ENCODE measurements at places on chromosomes 3 and 15.

- no peak for DNase-seq
These were observed 35.3 kb downstream of the CAPN7 start for GRCh38 chr3:15241341-15241740.

- no peak for DNase-seq
These were observed 199.6 kb downstream of the EFHB start for GRCh38 chr3:19734453-19734852.

- no peak for DNase-seq
These were observed 32.6 kb upstream of the NANOGP8 start for GRCh38 chr15:35117543-35118265.

DNA sequence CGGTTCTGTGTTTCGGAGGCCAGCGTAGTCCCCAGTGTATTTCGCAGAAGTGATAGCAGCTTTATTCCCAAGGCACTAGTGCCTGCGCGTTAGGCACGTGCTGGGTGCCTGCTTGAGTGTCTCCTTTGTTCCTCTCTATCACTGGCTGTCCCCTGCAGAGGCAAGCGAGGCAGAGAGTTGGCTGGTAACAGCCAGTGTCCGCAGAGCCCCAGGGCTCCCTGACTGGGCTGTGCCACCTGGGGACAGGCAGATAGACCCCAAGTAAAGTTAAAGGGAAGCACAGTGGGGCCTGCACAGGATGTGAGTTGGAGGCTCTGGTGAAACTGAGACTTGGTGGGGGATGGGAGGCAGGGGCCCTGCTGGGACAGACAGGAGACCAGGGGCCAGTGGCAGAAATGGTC is 50.7 kb downstream of the APBA2 start:
- DNase-seq = no peak

DNA sequence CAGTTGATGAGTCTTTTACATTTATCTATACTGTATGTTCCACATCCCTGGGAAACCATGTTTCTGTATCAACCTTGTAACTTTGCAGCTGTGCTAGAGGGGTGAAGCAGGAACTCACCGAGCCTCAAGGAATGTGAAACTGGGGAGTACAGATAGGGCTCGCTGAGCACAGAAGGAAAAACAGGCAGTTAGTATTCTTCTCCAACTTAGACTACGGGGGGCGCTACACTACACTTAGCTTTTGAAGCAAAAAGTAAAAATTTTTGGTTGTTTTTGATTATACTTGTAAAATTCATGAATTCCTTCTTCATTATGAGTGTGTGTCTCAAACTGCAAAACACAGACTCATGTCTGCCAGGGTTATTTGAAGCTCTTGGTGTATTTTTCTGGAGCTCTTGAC is 132.7 kb upstream of the RGMA start:
- no peak for DNase-seq

Measured in stimulated activated CD8-positive, alpha-beta memory T cell treated with anti-CD3 and anti-CD28 coated beads, Interleukin-15, amount 100 ng/mL, for 48 hours (primary cell).